Dermis microvascular lymphatic vessel endothelial cell (primary cell): ENCODE measurements at places on chromosomes 11 and 22.

DNA sequence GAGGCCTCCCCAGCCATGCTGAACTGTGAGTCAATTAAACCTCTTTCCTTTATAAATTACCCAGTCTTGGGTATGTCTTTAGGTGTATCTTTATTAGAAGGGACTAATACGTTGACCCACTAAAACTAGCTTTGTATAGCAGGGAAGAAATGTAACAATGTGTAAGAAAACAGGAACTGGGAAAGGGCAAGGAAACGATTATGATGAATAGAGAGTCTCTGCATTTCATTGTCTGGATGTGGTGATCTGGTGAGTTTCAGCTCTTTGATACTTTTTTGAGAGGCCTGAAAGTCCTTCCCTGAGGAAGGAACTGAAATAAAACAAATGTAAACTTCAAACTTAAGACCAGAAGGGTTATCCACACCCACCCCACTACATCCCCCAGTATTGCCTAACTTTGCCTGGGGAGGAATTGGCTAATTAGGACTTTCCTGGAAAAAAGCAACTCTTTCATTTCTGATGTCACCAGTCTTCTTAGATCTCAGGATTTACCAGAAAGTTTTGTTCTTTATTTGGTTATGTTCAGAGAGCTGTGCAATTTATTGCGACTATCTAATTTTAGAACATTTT is 119.0 kb downstream of the LDLRAD3 start:
- DNase-seq = peak; percentile 20

DNA sequence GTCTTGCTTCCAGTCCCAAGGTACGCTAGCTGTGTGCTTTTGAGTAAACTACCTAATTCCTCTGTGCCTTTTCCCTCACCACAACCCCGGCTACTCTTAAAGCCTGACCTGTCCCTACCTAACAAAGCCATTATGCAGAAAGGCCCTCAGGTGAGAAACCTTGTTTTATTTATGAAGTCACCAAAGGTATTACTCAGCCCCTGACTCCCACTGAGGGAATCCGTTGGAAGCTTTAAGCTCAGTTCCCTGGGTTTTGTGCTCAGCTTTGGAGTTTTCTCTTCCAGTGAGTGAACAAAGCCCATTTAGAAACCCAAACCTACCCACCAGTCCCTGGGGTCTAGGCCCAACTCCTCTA is 90.9 kb downstream of the APIP start:
- DNase-seq = no peak

GRCh38 chr22:43148581-43148980 is 2.8 kb upstream of the TSPO start:
- no peak for DNase-seq

- no peak for DNase-seq
Measured at GRCh38 chr11:133215596-133216230, 316.6 kb downstream of the OPCML start.

GRCh38 chr11:99281331-99281730 is 260.6 kb downstream of the CNTN5 start:
- DNase-seq = no peak

DNA sequence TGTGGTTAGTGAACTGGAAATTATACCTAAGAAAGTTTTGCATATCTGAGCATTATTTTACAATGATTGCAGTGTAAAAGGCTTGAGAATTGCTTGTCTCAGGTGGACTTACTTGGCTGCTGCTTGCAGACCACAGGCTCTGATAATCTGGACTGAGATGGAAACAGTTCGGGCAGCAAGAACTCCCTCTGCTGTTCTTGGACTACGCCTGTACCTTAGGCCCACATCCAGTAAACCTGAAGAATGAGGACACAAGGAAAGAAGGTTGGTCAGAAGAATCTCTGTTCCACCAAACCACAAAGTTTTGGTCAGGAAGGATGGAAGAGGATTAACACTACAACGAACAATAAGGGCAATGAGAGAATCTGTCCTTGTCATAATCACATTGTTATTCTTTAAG is 80.1 kb downstream of the C2CD3 start:
- no peak for DNase-seq

DNA sequence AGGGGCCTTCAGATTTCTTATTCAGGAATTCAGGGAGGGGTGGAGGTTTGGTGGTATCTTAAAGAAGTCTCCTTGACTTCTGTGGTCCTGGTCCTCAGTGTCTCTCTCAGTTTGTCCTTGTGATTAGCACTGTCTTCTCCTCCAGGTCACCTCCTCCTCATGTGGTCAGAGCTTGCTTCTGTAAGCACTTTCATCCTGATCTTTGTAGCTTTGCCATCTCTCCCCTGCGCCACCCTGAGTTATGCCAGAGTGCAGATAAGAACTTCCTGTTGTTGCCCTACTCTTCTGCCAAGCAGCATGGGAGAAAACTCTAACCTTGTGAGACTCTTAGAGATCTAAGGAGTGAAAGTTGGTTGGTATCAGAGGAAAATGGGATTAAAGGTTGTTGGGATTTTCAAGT is 30.9 kb downstream of the MICAL2 start:
- DNase-seq = no peak

- DNase-seq = no peak
Measured at GRCh38 chr11:132343445-132344175, 973.2 kb downstream of the NTM start.

GRCh38 chr22:39700565-39700964 is 130.0 kb downstream of the CACNA1I start:
- no peak for DNase-seq

GRCh38 chr22:43235445-43236409 is 48.8 kb upstream of the TTLL12 start:
- DNase-seq = no peak

DNA sequence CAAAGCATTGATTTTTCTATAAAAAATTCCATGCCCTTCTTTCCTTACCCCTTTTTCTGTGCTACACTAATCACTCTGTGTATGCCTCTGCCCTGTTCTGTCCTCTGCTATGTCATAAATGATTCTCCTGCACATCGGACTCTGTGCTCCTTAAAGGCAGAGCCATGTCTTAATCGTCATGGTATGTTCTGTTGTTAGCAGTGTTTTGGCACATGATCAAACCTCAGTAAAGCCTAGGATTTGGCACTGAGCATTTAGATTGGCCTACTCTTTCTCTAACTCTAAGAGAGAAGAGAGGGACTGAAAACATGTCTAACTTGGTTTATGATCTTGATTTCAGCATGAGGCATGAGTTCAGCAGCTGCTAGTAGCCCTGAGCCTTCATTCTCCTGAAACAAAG is 266.9 kb downstream of the AASDHPPT start:
- no peak for DNase-seq

DNA sequence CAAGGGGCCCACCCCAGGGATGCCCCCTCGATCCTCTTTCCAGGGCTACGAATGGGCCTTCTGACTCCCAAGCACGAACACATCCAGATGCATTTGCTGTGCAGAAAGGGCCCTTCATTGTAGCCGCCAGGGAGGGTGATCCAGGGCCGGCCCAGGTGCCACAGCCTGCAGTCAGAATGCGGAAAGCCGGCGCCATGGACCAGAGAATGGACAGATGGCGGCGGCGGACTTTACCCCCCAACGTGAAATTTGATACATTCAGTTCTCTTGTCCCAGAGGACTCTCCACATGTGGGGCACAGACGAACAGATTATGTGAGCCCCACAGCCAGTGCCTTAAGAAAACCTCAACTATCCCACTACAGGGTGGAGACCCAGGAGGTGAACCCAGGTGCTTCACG is 87.2 kb downstream of the KIAA1671 start:
- no peak for DNase-seq

DNA sequence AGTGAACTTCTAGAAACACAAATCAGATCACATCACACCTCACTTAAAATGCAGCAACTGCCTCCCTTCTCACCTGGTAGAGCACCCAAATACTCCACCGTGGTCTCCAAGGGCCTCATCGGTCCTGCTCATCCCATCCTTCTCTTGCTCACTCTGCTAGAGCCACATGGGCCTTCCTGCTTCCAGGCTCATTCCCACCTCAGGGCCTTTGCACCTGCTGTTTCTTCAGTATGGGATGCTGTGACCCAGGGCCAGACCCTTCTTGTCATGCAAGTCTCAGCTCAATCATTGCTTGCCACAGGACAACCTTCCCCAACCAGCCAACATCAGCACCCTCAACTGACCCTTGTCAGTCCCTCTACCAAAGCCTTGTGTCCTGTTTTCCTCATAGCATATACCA is 124.9 kb downstream of the GALNT18 start:
- DNase-seq = no peak

DNA sequence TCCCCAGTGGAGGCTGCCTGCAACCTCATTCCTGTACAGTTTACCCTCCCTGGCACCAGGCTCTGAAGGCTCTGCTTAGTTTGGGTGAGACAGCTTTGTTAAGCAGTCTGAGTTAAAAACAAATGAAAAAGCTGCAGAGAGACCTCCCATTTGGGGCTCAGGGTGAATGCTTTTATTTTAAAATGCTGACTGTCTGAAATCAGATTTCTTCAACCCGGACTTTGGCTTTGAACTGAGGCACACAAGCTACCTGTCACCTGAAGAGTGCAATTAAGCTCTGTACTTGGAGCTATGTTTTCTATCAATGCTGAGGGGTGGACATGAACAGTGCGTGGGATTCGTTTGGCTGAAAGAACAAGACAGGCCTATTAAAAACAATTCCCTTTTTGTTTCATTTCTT is 217.5 kb upstream of the SORL1-AS1 start:
- DNase-seq = no peak

GRCh38 chr11:109734566-109734965 is 312.6 kb downstream of the C11orf87 start:
- DNase-seq = no peak

DNA sequence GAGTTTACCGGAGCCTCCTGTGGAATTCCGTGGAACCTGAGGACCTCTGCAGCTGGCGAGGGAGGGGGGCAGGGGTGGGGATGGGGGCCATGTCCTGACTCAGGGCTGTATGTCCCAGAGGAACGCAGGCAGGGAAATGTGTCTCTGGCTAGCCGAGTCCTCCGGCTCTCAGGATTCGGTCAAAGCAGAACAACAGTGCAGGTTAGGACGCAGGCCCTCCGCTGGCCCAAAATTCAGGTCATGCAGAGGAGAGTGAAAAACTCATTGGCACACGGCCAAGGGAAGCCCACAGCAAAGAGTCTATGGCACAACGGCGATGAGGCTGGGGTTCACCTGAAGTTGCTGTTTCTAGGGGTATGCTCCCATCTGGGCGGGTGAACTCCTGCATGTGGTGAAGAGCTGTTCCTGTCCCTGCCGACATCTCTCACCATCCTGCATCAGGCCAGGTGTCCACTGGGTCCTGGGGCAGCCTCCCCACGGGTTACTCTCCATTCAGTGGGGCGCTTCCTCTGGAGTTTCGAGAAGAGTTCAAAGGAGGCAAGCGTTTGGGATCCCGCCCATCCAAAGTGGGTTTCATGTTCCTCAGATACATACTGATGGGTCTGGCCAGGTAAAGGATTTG is 1055.3 kb downstream of the BRD1 start:
- DNase-seq = no peak

GRCh38 chr11:63708764-63709163 is 27.5 kb downstream of the RTN3 start:
- no peak for DNase-seq

GRCh38 chr22:37569921-37570660 is 9.8 kb downstream of the LGALS2 start:
- no peak for DNase-seq

DNA sequence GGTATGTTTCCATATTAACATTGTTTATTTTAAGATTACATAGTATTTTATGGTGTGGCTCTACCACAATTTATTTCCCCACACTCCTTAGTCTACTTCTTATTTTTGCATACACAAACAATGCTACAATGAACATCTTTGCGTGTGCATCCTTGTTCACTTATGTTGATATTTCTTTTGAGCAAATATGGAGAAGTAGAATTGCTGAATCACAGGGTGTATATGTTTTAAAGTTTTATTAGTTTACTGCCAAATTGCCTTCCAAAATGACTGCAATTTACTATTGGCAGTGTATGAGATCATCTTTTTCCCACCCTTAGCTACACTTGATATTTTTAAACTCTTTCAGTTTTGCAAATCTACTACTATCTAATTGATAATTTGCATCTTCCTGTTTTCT is 38.7 kb upstream of the FAR1 start:
- DNase-seq = no peak

DNA sequence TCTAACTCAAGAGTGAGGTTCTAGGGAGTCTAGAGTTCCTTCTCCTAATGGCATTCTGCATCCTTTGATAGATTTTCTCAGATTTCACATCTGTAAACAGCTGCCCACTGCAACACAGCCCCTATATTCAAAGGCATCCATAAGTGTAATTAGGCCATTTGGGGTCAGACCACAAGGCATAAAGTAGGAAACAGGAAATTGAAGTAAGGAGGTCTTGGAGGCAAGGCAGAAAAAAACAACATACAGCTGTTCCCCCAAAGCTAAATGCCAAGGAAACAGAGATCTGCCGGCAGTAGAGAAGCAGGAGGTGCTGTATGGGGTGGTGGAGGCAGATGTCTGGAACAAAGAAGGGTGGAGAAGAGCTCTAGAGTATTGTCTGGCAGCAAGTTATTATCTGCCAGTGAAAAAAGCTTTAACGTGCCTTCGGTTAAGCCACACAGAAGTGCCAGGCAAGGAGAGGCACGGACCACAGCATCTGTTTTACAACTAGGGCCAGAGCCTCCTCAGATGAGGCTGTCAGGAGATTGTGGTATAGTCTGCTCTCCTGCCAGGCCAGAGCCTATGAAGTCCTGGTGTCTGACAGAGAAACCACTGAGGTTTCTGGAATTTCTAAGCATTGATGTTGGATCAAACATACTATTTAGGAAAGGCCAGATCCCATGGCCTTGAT is 100.2 kb upstream of the CHRM4 start:
- DNase-seq = peak; percentile 13

GRCh38 chr11:100546714-100547113 is 140.4 kb upstream of the ARHGAP42 start:
- DNase-seq = peak; percentile 44

- peak; percentile 94 for DNase-seq
Measured at GRCh38 chr11:65261591-65262380, at the start of gene POLA2. POLA2 (plus strand) TSS chr11:65261962; CDS start chr11:65262293, 331 bp downstream.

- no peak for DNase-seq
Measured at GRCh38 chr22:44347549-44347948, 34.8 kb upstream of the SHISAL1 start.

GRCh38 chr11:5596607-5597201 is at the start of gene TRIM6:
TRIM6 (plus strand) TSS chr11:5596637; CDS start chr11:5596898, 261 bp downstream.
- no peak for DNase-seq

GRCh38 chr11:76617553-76618265 is 52.8 kb downstream of the LRRC32 start:
- no peak for DNase-seq

GRCh38 chr22:38455076-38455529 is at the start of gene KCNJ4:
KCNJ4 (minus strand) TSS chr22:38455199; CDS start chr22:38428132, 27,067 bp downstream.
- DNase-seq = no peak
